Stimulated activated CD8-positive, alpha-beta memory T cell treated with anti-CD3 and anti-CD28 coated beads, Interleukin-4, amount 100 ng/mL, for 1 hour (primary cell): ENCODE measurements at places on chromosomes 3 and 15.

GRCh38 chr3:65412588-65412987, 626.1 kb downstream of the MAGI1 start:
- DNase-seq = no peak

- DNase-seq = no peak
Measured at GRCh38 chr3:56886314-56886713, 84.6 kb upstream of the ARHGEF3 start.

- no peak for DNase-seq
Measured at GRCh38 chr3:102510663-102511062, 75.8 kb downstream of the ZPLD1 start.

DNA sequence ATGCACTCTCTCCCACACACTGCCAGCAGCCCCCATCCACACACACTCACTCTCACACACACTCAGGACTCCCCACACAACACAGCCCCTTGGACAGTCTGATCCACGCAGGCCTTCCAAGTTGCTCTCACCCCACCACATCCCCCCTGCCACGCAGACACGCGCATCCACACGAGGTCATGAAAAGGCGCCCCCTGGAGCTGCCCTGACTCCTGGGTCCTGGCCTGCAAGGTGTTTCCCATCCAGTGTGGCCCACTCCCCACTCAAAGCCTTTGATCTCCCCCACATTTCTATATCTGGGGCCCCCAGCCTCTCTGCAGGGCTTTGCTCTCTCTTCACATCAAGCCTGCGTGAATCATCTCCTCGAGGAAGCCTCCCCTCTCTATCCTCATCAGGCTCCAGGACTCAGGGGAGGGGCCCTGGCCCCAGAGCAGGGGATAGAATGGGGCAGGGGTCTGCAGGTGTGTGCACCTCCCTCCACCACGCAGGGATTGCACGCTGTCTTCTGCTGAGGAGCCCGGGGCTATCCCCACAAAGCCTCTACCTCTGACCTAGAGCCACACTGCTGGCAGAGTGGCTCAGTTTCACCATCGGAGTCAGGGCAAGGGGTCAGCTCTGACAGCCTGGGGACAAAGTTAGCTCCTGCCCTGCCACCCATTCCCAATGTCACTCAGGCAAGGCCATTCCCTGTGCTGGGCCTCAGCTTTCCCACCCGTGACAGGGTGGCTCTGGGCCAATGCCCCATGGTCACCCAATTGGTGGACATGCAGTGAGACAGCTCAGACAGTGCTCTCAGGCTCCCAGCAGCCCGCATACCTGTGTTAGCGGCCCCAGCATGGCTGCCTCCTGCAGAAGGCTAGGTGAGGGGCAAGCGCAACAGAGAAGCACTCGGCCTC, 6.4 kb downstream of the MYL3 start:
- DNase-seq = no peak

DNA sequence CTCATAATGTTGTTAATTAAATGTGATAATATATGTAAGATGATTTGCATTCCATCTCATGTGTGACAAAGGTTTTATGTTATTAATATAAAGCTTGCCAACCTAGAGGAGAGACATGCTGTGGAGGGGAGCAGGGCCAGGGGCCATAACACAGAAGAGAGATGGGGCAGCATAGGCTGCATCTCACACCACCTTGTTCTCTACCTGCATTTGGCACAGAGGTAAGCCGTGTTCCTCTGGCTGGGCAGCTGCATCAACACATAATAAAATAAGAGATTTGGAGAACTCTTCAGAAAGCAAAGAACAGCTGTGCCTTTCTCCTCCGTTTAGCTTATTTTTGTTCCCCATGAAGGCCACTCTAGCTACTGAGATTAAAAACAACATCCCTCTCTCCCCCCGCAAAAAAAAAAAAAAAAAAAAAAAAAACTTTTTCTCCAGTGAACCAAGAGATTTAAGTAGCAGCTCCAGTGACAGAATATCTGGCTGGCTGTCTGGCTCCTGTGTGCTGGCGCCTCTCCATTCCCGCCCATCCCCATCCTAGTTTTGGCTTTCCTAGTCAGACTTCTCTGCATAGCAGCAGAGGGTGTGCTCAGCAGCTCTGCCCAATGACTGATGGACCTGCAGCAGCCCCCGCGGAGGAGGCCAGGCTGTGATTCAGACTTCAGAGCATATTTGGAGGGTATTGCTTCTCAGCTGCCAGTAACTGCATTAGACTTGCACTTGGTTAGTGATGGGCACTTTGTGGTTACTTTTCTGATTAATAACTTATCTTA, 52.2 kb upstream of the STXBP5L start:
- DNase-seq = no peak

GRCh38 chr3:52792961-52793695, 1.5 kb upstream of the ITIH3 start:
- no peak for DNase-seq

DNA sequence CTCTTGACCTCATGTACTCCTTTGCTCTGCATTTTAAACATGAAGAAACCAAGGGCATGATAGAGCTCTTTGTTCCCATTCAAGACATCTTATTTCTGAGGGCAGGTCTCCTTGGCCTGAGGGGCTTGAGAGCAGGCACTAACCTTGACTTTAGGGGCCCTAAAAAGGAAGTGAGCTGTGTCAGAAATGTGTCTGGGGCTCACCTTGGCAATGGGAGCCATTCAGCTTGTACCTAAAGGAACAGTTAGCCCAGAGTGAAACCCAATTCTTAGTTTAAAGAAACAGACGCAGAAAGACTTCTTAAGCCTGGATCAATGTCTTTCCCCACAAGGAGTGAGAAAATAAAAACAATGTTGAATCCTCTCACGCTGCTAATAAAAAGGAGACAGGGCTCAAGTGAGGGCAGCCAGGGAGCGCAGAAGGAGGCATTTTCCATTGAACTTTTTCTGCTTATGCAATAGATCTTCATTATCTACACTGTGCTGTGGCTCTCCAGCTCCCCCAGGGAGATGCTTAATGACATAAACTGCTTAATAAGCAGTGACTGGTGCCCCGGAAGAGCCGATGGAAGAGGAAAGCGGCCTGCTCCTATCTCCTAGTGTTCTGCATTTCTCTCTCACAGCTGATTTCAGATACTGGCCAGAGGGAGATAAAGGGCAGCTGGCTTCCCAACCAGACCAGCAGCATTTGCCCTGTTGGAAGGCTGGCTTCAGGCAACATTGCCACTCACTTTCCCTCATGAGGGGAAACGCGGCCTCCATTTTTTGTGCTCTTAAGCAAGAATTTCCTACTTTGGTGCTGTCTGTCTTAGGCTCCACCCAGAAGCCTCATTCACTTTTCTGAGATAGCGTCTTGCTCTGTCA, 152.0 kb downstream of the OPA1 start:
- DNase-seq = no peak

- DNase-seq = no peak
Measured at GRCh38 chr15:97386940-97387339, 573.6 kb upstream of the ARRDC4 start.

DNA sequence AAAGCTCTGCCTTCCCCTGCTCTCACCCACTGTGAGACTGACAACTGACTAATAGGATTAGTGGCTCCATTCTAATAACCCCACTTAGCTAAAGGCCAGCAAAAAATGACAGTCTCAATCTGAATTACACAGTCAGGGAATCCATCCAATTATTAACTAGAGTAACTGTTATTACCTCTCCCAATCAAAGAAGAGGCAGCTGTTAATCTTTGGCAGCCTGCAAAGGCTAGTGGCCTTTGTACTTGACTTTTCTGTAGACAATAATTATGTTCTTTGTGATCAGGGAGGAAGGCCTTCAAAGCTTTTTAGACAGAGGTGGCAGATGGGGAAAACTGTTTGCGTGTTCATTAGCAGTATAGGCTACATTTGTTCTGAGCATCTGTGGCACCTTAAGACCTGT, 177.7 kb downstream of the ISL2 start:
- no peak for DNase-seq

GRCh38 chr3:78494851-78495250, 1272.9 kb downstream of the ROBO1 start:
- no peak for DNase-seq

- DNase-seq = no peak
Measured at GRCh38 chr3:74546426-74546825, 68.0 kb downstream of the CNTN3 start.

GRCh38 chr15:27993996-27994780, 104.9 kb downstream of the OCA2 start:
- DNase-seq = no peak

GRCh38 chr3:43676441-43676840, 14.3 kb upstream of the ABHD5 start:
- DNase-seq = no peak

- DNase-seq = no peak
Measured at GRCh38 chr15:69154684-69155083, 5.8 kb upstream of the GLCE start.

DNA sequence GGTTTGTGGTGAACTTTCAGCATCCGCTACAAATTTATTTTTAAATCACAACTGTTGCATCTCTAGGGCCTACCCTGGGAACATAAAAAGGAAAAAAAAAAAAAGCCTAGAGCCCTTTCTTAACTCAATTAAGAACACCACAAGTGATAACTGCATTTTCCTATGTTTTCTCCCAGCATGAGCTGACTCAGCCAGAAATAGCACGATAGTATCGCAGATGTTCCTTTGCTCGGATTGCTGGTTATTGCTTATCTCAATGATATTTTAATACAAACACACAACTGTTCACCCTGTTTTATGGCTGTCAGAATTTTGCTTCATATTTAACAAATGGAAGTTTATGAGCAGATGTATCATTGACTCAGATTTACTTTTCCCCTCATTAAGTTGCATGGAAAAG, 251.8 kb upstream of the SUCLG2 start:
- DNase-seq = no peak

DNA sequence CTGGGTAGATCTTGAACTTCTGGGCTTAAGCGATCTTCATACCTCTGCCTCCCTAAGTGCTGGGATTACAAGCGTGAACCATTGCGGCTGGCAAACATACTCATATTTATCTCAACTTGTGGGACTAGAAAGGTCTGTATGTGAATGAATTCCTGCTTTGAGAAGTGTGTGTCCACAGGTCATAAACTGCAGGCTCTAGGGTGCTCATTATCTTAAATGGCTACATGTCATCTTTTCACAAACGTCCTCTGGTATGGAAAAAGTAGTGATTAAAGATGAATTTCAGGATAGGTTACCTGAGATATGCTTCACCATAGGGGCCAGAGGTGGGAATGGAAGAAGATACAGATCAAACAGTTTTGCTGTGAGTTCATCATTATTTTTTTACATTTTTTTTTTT, 7.8 kb upstream of the HDAC11 start:
- no peak for DNase-seq

DNA sequence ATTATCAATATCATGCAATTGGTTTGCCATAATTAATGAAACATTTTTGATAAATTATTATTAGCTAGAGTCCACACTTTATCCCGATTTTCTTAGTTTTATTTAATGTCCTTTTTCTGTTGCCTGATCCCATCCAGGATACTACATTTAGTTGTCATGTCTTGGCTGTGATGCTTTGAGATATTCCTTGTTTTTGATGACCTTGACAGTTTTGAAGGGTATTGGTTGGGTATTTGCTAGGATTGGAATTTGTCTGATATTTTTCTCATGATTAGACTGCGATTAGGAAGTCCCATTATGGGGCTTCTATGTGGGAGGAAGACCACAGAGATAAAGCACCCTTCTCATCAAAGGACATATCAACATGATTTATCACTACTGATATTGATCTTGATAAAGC, 43.0 kb downstream of the CGNL1 start:
- DNase-seq = no peak

- DNase-seq = no peak
Measured at GRCh38 chr3:110343945-110344344, 727.7 kb upstream of the NECTIN3 start.

DNA sequence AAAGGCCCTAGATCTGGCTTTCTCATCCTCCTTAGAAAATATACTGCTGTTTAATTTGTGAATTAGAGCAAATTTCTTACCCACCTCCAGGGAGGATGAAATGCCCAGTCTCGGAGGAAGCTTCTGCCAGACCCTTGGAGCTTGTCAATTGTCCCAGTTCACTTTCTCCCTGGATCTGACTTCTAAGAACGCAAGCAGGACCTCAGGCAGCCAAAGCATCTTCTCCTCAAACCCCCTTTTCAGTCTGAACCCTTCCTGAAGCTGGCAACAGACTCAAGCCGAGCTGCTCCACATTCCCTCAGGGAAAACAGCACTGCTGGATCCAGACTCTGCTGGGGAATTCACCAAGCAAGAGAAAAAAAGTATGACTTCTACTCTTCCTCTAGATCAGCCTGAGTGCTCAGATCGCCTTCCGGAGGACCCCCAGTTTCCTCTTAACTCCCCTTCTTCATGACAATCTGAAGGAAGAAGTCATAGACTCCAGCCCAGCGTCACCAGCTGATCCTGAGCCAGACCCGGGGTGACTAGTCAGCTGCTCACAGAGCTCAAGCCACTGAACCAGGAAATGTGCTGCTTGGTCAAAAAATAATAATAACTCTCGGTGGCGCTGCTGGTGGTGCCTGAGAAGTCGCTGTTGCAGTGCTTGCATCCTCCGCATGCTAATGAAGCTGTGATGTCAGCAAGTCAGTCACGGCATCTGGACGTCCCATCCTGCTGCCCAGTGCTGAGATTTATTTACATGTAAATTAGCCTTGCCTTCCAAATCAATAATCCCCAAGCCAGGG, at the start of gene PRICKLE2:
TSS of gene PRICKLE2 (minus strand) at position 641 of the 785 bp plus-strand sequence. CDS start 26,539 bp downstream, outside the sequence.
- no peak for DNase-seq

- no peak for DNase-seq
Measured at GRCh38 chr15:94026458-94027304, 204.7 kb upstream of the MCTP2 start.

- DNase-seq = no peak
Measured at GRCh38 chr3:79204351-79204750, 563.4 kb downstream of the ROBO1 start.

DNA sequence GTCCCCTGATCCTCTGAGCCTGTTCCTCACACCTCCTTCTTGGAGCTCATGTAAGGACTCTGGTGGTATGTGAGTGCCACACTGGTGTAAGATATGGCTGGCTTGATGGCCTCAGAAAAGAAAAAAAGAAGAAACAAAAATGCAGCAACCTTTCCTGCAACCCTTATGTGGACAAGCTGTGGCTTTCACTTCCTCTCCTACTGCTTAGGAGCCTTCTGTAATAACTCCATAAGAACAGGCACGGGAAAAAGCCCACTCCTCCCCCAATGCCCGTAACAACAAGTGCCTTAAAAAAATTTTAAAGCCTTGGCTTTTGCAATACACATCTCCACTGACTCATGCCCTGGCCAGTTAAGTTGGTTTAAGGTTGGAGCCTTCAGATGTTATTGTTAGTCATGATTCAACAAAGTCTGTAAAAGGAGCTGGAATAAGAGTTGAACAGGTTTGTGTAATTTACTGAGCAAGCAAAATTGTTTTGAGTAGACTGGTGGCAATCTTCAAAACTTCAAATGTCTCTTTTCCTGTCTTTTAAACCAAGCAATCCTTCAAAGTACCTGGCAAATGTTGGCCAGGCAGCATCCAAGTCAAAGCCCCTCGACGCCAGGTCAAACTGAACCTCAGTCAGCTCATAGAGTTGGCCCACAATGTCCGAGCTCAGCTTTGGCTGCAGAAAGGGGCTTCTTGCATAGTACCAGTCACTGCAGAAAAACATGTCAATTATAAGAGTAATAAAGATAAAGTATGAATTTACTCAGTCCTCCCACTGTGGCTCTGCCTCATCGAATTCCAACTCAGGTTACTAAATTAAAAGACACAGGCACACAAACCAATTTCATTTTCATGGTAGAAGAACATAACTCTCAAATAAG, 22.9 kb downstream of the FYCO1 start:
- DNase-seq = no peak

- DNase-seq = no peak
Measured at GRCh38 chr3:111961461-111962164, 17.2 kb upstream of the ABHD10 start.

- no peak for DNase-seq
Measured at GRCh38 chr3:9213019-9213634, 36.3 kb downstream of the SRGAP3 start.
